NCI-H2081 treated with DMSO at 0.1 percent for 48 hours (cell line): ENCODE measurements at places on chromosomes 12 and 14.

DNA sequence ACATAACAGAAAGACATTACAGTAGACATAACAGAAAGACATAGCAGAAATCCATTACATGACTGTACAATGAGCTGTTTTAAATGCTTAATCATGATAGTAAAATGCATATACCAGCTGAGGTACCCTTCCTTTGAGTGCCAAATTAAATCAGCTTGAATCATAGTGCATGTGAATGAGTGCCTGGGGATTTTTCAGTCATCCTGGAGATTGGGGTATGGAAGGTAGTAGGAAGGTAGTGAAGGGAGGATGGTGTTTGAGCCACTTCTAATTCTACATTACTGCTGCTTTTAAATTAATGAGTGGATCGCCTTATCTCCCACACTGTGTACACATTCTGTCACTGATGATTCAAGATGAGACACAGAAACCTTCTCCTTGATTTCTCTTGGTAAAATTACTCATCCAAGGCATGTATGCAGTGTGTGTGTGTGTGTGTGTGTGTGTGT, 534.2 kb downstream of the LRFN5 start:
- DNase-seq: no peak

DNA sequence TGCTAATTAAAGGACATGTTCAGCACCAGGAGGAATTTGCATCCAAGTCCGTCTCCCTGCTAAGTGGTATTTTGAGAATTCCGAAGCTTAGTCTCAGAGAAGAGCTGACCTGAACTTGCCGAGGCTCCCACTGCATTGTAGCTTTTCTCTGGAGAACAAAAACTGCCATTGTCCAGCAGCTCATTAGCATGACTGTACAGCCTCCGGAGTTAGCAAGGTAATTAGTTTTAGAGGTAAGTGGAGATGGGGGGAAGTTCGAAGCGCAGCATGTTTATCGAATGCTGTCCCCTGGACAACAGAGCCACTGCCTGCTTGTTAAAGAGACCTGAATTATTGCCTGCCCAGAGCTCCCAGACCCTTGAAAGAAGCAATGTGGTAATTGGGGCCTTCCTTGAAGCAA, 160.3 kb upstream of the PELI2 start:
- no peak for DNase-seq

- no peak for DNase-seq
Measured at GRCh38 chr12:5308996-5309395, 122.9 kb upstream of the NTF3 start.

DNA sequence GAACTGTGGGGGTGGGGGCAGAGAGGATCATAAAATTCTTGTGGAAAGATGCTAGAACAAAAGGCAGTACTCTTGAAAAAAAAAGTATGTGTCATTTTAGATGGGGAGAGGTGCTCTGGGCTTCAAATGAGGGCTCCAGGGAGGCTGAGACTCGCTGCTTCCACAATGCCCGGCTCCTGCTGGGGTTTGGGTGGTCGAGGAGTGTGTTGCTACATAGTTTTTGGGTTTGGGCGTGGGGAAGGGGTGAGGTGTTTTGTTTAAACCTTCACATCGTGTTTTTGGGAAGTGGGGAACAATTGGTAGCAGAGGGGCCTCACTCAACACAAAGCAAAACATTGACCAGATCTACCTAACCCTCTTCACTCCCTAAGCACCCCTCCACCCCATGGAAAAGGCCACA, 8.1 kb downstream of the ISCA2 start:
- no peak for DNase-seq

DNA sequence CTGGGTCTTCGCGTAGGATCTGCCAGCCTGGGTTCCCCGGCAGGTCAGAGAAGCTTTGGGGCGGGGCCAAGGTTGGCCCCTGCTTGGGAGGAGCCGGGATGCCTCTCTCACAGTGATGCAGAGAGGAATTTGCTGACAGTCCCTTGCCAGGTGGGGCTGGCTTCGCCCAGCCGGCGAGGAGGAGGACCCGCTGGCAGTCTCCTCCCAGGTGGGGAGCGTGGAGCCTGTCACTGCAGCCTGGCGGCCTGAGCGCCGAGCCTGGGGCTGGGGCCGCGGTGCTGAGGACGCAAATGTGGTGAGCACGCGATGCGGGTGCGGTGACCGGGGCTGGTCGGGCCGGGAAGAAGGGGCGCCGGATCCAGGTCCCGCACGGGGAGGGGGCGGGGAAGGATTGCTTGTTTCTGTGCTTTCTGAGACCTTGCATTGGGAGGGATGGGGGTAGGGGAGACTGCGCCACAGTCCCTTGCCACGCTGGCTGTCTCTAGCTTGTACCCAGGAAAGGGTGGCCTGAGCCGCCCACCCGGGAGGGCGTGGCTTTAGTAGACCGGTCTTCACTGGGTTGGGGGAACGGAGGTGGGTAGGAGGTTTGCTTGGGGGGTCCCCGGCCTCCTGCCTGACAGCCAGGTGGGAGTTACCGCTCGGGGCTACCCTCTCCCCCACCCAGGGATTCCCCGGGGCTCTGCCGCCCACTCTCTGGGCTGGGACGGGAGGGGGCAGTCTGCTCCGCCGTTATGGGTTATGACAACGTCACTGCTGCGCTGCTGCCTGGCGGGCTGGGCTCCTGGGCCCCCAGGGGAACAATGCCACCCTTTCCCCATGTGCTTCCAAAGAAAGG, at the start of gene TMEM63C:
Gene TMEM63C, plus strand, starts transcription at position 196 of the 835 bp plus-strand sequence. CDS start 37,016 bp downstream, outside the sequence.
- DNase-seq: peak; percentile 80

DNA sequence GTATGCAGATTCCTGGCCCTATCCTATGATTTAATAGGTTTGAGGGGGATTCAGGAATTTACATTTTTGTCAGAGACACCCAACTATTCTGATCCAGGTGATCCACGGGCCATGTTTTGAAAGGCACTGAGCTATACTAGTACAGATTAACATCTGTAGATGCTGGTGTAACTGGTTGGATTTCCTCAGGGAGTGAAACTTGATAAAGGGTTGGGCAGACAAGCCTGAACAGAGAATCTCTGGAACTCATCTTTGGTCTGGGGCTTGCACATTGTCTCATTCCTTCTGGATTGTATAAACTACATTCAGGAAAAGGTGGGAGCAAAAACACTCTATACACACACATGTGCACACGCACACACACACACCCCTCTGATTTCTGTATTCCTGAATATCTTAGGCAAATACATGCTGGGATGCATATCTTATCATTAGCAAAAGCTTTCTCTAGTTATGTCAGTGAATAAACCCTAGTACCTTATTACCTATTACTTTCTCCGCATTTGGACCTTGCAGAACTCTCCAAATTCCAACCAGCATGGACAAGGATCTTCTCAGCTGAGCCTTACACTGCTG, 104.6 kb downstream of the SLC38A1 start:
- no peak for DNase-seq
